ENCODE measurements at places on chromosomes 11 and 22.

- no peak for DNase-seq
These were observed 657 bp downstream of the ELMOD1 start for GRCh38 chr11:107591378-107592230.

DNA sequence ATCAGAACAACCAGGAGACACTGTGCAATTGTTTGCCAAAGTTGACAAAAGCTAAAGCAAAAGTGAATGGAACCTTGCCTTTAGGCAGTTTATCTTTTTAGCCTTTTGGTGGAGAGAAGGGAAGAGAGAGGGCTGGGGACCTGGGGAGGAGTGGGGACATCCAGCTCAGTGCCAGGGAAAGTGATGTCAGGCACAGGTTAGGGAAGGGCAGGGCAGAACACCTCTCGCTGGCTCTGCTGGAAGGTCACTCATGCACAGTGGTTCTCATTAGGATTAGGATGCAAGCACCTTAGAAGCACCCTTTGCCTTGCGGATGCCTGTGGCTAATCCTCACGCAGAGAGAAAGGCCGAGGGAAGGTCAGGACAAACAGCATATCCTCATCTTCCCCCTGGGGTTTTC lies 14.3 kb upstream of the LINC01488 start:
- DNase-seq, result no peak

DNA sequence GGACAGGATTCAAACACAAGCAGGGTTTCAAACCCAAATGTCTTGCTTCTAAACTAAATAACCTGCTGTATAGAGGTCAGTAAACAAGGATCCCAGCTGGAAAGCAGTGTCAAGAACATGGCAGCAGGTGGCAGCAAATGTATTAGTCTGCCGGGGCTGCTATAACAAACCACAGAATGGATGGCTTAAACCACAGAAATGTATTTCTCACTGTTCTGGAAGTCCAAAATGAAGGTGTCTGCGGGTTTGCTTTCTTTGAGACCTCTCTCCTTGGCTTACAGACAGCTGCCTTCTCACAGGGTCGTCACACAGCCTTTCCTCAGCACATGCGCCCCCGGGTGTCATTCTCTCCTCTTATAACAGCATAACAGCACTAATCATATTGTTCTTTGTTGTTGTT lies 65.1 kb upstream of the LRRC55 start:
- DNase-seq, result no peak

DNA sequence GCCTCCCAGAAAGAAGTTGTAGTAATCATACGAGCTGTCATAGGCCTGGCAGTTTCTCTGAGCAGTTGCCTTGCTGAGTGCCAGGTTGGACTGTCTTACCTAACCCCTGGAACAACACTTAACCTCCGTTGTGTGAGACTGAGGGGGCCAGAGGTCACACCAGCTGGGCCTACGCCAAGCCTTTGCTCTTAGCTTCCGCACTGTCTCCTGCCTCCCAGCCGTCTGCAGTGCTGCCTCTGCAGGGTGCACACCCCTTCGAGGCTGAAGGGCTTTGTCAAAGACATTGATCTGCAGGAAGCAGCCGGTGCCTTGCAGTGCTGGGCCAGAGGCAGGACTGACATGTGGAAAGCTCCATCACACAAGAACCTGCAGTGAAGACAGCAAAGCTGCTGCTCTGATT lies 16.7 kb downstream of the TAB1 start:
- no peak for DNase-seq

GRCh38 chr11:32785262-32785661 lies 9.2 kb downstream of the CCDC73 start:
- no peak for DNase-seq

- DNase-seq, result no peak
These were observed 66.5 kb downstream of the DBX1 start for GRCh38 chr11:20093775-20094174.

GRCh38 chr11:41309716-41310115 lies 149.7 kb downstream of the LRRC4C start:
- no peak for DNase-seq

DNA sequence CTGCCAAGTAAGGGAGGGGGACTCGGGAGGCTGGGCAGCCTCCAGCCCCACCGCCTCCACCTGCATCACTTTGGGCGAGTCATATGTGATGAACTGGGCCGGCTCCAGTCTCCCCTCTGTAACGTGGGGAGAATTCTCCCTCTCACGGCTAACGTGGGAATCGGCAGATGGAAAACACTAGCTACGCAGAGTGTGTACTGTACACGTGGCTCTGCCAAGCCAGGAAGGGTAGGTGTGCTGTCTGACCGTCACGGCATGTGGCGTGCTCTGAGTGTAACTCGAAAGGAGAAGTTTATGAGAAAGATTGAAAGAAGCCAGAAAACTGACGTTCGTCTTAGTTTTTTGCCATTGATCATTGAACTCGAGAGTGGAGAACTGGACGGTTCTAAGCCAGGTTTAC lies 13.7 kb downstream of the TRMU start:
- DNase-seq, result no peak

- DNase-seq, result no peak
These were observed 162.5 kb downstream of the ETS1 start for GRCh38 chr11:128424851-128425285.

GRCh38 chr22:37913233-37913721 lies 7.2 kb downstream of the MICALL1 start:
- DNase-seq, result no peak

DNA sequence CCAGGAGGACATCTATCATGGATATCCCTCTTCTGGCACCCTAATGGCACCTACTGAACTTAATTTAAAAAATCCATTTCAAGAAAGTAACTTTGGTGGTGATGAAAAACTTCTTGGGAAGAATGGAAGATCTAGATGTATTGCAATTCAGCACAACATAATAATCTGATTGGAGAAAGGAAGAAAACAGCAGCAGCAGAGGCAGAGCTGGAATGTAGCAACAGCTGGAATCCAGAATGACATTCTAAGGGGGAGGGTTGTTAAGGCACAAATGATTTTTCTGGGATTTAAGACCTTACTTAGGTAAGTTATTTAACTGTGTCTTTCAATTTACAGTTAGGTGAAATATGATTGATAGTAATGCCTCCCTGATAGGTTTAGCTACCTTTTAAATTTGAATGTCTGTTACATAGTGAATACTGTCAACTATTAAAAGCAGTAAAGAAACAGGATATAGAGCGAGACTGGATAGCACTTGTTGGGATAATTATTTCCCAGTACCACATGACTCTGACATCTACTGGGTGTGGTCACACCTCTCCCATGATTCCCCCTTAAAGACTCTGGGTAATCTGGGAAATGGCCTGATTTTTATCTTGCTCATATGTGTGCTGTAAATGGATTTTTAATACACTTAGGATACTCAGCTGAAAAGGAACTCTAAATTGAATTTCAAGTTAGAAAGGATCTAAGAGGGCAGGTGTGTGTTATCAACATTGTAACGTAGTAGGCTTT lies 11.7 kb downstream of the CAPRIN1 start:
- DNase-seq, result no peak

- DNase-seq, result peak; percentile 22
These were observed 203.7 kb downstream of the NELL1 start for GRCh38 chr11:20873054-20873453.

DNA sequence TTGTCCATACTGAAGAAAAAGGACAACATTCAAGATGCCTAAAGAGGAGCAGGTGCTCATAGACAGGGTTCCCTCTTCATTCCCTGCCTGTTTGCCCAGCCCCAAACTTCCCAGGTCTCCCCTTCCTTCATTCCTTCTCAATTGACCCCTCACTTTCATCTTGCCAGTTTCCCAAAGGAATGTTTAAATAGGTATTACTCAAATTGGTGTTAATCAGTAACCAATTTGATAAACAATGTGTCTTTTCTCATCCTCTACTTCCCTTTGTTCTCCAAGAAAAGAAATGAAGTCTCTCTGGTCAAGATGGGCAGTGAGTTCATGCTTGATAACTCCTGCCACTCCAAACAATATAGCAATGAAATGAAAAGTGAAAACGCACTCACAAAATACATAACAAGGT lies 101.9 kb downstream of the TMPRSS5 start:
- DNase-seq, result no peak

DNA sequence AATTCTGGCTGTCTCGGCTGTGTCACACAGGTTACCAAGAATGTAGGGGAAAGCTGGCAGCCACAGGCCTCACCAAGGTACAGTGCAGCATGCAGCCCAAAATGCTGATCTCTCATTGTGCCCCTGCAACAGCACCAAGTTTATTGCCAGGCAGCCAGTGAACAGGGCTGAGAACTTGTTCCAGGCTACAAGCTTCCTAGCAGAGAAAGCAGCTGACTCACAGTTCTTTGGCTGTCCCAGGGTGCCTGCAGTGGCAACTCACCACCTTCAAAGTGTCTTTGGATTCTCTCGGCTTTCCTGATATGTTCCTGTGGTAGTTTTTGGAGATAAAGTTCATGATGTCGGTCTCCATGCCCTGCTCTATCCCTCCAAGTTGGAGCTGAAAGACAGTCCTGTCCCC lies 719.1 kb upstream of the ANO3 start:
- no peak for DNase-seq

DNA sequence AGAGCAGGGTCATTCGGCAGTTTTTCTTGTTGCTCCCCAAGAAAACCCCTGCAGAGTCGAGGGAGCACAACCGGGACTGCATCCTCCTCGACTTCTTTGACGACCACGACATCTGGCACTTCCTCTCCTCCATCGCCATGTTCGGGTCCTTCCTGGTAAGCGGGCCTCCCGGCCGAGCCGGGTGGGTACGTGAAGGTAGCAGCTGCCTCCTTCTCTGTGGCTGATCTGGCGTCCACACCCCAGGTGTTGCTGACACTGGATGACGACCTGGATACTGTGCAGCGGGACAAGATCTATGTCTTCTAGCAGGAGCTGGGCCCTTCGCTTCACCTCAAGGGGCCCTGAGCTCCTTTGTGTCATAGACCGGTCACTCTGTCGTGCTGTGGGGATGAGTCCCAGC lies 3.4 kb upstream of the TAGLN start:
- no peak for DNase-seq

DNA sequence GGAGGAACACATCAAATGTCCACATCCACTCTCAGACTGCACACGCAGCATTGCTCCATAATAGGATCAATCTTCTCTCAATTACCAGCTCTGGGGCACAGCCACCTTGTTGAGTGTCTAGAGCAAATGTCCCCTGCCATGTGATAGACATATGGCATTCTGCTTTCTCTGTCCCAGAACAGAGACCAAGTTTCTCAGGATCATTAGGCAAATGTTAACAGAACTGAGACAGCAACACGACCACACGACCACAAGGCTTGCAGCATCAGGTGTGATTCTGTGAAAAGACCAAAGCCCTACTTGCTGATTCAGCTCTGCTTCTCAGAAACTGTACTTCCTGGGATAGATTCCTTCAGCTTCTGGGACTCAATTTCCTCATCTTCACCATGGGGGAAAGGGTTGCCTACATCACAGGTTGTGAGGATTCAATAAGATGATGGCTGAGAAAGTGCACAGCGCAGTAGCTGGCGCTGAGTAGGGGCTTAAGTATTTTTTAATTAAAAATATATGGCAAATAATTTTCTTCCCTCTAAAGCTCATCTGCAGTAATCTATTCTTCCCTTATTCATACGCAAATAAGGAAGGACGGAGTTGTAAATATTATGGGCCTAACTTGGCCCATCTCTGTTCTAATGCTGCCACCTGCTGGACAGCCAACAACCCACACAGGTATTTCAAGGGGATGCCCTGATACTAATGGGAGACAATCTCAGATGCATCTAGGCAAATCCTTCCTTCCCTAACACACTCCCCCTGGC lies 54.3 kb upstream of the USP47 start:
- peak; percentile 61 for DNase-seq

DNA sequence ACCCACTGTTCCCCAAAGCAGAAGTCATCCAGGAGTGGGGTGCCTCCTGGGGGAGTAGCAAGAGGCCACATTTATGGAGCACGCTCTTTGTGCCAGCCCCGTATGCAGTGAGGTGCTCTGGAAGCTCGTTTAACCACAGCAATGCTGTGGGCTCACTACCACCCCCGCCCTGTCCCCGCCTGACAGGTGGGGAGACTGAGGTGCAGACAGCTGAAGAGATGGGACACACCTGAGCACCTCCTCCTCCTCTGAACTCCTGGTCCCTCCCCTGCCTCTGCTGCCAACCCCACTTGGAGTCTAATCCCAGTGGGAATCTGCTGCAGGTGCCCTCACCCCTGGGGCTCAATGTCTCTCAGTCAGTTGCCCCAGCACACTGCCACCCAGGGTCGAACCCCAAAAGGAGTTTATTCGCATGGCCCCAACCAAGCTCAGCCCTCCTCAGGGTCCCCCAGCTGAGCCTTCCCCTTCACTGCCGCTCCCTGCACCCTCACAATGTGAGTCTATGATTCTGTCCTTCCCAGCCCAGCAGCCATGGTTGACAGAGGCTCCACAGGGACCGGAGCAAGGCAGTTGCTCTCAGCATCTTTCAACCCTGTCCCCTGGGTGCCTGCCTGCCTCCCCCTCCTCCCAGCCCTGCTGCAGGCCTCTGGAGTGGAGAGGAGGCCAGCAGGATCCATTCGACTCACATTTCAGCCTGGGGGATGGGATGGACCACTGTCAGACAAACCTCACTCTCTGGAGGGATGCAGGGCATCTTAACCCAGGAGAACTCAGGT lies 13.3 kb upstream of the BCR start:
- no peak for DNase-seq

- no peak for DNase-seq
These were observed 5.2 kb upstream of the MUC5AC start for GRCh38 chr11:1152316-1153104.

DNA sequence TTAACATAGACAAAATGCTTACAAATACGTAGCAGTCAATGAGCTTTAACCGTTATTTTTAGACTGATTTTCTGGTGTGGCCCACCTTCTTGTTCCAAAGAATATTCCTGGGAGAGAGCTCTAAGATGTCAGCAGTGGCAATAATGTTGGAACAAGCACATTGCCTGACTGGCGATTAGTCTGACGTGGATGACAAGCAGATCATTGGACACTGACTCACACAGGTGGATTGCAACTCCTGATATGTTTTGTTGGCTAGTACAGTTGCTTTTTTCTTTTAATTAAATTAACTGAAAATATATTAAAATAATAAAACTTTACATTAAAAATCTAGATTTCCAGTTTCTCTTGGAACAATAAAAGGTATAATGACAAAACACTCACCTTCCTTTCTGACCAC lies 78.0 kb downstream of the TENM4 start:
- DNase-seq, result no peak

GRCh38 chr22:41481131-41481830 lies 12.4 kb downstream of the ACO2 start:
- DNase-seq, result no peak

GRCh38 chr11:11409224-11409623 lies 56.2 kb upstream of the CSNK2A3 start:
- no peak for DNase-seq

- no peak for DNase-seq
These were observed 700 bp upstream of the DEPDC5 start for GRCh38 chr22:31753005-31753633.

DNA sequence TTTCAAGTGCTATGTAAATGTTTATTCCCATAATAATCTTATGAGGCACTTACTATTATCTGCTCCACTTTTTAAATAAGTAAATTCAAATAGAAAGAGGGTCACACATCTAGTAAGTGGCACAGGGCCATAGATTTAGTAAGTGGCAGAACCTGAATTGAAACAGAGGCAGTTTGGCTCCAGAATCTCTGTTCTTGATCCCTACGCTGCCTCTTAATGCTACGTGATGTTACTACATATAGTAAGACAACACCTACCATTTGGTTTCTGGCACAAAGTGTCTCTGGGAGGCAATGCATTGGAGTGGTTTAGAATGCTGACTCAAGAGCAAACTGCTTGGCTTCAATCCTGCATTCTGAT lies 1018.3 kb downstream of the DLG2 start:
- DNase-seq, result peak; percentile 79

GRCh38 chr11:62463121-62463542 lies 44.3 kb downstream of the SCGB1A1 start:
- DNase-seq, result no peak

- DNase-seq, result no peak
These were observed 2.9 kb downstream of the ALDH3B1 start for GRCh38 chr11:68012843-68013610.

- no peak for DNase-seq
These were observed 28.2 kb downstream of the DBX1 start for GRCh38 chr11:20131788-20132666.
